ENCODE measurements at places on chromosomes 2 and 18.

- DNase-seq = no peak
Observed at GRCh38 chr2:425243-425642, 137.4 kb upstream of the ALKAL2 start.

DNA sequence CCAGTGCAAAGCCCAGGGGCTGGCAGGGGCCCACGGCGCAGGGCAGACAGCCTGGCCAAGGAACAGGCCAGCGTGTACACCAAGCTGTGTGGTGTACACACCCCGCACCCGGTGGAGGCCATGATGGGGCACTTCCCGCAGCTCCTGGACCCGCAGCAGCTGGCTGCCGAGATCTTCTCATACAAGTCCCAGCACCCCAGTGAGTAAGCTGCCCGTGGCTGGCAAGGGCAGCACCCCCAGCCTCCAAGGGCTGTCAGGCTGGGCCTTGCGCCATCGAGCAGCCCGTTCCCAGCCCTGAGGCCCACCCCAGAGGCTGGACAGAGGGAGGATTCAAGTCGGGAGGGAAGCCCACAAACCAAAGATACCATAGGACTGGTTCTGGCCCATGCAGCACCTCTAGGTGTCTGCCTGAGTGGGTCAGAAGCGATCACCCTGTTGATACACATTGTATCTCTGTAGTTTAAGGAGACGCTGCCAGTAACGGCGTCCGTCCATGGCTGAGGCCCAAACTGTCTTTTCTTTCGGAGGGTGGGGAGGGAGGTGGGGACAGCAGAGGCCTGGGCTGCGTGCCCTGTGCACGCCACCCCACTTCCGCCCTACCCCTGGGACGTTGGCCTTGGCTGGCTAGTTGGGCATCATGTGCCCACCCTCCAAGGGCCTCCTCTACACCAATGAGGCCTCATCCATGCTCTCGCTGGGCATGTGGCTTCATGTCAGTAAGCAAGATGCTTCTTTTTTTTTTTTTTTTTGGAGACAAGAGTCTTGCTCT lies 16.8 kb upstream of the MTERF4 start:
- DNase-seq = no peak

DNA sequence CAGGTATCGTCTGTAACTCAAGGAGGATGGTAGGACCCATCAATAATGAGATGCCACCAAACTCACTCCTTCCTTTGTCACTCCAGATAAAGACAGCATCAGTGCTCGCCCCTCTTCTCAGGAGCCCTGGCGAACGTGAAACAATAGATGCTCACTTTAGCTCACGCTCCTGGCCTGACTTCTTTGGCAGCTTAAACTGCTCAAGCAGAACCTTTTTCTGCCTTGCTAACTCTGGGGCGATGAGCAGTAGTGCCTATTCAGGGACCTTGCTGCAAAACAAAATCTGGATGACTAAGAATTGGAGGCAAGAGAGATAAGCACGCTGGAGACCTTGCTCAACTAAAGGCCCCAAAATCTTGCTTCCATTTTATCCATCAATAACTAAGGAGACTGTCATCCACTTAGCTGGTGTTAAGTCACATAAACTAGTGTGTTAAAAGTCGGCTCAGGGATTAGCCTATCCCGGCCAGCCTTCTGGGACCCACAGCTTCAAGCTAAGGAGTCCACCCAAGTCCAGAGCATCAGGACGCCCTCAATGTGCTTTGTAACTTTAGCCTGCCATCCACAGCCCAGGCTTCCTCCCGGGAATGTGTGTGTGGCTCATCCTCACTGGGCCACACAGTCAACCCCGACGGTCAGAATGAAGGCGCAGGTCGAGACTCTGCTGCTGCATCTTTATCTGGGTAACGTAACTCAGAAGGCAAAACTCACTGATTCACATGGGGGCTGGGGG lies 38.9 kb downstream of the ZNF516 start:
- no peak for DNase-seq

- DNase-seq = no peak
Observed at GRCh38 chr18:79690586-79691482, 11.2 kb downstream of the CTDP1 start.

GRCh38 chr18:1438967-1439366 lies 534.3 kb downstream of the ADCYAP1 start:
- no peak for DNase-seq

DNA sequence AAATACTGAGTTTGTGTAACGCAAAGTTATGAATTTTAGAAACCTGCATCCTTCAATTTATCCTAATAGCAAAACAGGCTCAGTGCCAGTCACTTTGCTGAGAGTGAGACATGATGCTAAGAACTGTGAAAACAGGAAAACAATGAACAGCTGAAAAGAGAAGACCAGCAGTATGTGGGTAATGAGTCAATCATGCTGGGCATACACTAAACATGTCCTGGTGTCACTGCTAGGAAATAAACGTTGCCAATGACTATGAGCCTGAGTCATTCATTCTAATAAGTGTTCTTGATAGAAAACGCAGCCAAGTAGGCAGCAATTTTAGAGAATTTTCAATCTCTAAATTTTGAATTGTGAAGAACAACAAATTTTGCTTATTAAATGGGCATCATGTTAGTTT lies 237.3 kb downstream of the GALR1 start:
- DNase-seq = no peak

- DNase-seq = no peak
Observed at GRCh38 chr18:45166836-45167551, 448.3 kb upstream of the SLC14A2 start.

GRCh38 chr2:136210455-136210805 lies 92.5 kb upstream of the CXCR4 start:
- no peak for DNase-seq

DNA sequence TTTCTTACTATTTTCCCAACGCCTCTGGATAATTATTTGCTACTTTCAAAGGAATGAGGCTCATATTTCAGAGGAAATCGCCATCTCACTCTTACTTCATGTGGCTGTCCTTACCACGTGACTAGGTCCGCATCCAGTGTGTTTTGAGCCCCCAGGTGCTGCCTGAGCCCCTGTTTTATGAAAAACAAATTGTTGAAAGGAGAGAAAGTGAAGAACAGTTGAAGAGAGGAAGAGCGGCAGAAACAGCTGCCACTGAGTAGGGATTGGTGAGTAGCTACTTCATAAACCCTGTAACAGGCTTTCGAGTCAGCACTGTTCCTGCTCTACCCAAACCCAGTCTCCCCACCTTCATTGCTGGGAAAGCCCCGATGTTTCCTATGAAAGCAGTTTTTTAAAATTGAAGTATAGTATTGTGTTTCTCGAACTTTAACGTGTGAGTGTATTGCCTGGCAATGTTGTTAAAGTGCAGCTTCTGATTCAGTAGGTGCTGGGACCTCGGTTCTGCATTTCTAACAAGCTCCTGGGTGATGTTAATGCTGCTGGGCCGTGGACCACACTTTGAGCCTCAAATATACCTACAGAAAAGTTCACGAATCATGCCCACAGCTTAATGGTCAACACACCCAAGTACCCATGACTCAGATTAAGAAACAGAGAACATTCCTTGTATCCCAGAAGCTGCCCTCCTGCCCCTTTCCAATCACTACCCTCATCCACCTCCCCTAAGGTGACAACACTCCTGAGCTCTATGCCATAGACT lies 39.7 kb downstream of the TMEM177 start:
- DNase-seq = no peak

GRCh38 chr2:81981585-81981984 lies 1677.0 kb upstream of the LRRTM1 start:
- no peak for DNase-seq

GRCh38 chr2:107607054-107607453 lies 219.6 kb upstream of the RGPD4 start:
- no peak for DNase-seq

DNA sequence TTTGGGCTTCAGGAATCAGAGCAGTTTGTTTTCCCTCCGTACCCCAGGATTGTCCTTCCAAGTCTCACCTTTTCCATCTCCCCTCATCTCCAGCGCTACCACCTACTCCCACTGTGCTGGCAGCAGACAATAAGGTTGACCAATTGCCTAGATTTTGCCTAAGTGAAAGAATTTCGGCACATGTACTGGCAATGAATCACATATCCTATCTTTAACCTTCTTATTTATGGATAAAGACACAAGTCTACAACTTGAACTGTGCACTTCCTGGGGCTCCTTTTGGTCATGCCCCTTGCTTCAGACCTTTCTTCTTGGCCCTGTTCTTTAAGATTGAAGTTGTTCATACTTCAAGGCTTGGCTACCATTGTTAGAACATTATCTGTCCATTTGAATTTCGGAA lies 71.4 kb downstream of the KCMF1 start:
- DNase-seq = no peak

DNA sequence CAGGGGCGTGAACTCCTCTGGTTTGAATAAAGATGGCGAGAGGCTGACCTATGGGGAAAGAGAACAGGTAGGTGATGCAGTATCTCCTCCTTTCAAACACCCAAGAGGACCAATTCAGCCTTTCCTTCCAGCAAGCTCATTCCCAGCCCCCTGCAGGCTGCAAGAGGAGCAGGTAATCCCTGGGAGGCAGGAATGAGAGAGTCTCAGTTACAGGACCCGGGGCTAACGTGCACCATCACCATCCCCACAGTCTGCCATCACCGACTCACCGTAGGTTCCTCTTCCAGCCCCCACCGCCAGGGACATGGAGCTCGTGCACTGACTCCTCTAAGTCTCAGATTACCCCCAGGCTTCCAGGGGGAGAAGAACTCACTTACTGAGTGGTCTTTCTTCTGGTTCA lies 26.7 kb downstream of the XDH start:
- DNase-seq = no peak

- DNase-seq = no peak
Observed at GRCh38 chr2:19409046-19409445, 50.6 kb upstream of the OSR1 start.

DNA sequence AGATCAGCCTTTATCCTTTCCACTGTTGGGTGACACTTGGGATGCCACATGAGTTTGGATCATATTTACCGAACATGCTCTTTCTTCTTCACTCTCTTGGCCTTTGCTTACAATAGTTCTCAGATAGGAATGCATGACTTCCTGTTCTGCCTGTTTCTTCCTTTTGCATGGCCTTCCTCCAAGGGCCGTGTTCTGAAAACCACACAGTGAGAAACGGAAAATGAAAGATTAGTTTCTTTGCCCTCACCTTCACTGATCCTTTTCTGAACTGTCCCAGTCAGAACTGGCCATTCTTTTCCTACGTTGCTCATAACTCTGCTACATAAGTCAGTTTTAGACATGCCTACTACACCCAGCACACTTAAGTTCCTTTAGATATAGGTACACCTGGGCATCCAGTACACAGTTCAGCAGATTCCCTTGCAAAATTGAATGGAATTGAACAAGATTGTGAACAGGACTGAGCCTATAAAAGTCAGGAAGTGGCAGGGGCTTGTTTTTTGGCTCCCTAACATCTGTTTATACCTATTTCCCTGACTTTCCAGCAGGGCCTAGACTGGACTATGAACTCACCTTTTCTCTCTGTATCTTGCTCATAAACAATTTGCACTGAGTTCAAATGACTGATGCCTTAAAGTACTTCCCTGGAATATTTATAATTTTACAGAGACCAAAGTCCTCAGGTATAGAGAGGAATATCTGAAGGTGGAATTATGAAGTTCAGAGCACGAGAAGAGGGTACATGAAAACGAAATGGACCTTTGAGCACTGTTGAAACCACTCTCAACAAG lies 186.4 kb upstream of the ST6GAL2 start:
- DNase-seq = no peak

DNA sequence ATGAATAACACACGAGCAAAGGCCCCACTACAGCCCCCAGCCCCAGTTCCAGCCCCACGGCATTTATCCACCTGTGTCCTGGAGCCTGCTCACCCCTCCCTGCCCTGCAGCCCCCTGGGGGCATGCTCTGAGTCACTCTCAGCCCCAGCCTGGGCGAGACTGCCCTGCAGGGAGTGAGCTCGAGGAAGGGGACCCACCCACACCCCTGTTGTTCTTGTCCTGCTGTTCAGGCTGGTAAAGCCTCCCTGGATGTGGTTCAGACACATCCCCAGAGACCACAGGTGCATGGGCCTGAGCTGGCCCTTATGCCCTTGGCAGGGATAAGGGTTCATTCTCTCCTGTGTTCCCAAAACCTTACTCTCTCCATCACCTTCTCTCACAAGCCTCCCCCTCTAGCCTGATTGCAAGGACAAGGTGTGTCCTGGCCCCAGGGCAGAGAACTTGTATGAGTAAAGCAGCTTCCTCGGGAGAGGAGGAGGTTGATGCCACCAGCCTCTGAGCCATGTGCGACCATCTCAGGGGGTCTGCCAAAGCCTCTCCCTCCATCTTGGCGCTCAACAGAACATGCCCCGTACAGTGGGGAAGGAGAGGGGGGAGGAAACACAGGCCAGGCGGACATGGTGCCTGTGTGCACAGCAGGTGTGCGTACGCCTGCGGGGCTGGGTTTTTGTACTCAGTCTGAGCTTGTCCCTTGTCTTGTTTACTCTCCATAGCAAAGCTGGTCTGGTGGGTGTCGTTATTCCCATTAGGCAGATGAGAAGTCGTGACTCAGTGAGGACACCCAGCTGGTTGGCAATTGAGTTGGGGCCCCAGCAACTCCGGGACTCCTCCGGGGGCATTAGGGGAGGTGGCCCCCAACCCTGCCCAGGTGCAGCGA lies 64.4 kb downstream of the CIB4 start:
- no peak for DNase-seq

- no peak for DNase-seq
Observed at GRCh38 chr2:223989856-223990232, 32.6 kb downstream of the MRPL44 start.

- no peak for DNase-seq
Observed at GRCh38 chr2:205760157-205760556, 77.9 kb downstream of the NRP2 start.

Data from caudate nucleus (tissue), 63 donors.